ENCODE measurements at places on chromosomes 7 and 10.

- DNase-seq, result no peak
These were observed 398.0 kb downstream of the NXPH1 start for GRCh38 chr7:8831376-8831775.

- no peak for DNase-seq
These were observed at the start of gene DNAJC12 for GRCh38 chr10:67837541-67838314. TSS of gene DNAJC12 (minus strand) at chr10:67838188. CDS start at chr10:67838011, 177 bp downstream.

DNA sequence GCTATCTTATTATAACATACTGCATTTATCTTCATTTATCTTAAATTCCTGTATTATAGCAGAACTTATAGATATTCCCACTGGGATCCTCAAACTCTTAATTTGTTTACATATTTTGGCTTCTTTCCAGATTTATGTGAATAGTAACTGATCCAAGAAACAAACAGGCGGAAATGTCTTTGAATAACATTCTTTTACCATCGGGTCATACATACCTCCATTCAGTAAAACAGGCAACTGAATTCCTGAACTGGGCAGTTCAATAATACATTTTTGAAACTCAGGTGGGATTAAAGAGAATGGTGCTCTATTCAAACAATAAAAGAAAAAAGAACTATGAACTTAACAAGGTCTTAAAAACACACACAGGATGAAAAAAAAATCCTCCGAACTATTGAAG, 337.4 kb downstream of the CRPPA start:
- no peak for DNase-seq

- no peak for DNase-seq
These were observed 159.5 kb upstream of the AGR3 start for GRCh38 chr7:17041324-17041723.

DNA sequence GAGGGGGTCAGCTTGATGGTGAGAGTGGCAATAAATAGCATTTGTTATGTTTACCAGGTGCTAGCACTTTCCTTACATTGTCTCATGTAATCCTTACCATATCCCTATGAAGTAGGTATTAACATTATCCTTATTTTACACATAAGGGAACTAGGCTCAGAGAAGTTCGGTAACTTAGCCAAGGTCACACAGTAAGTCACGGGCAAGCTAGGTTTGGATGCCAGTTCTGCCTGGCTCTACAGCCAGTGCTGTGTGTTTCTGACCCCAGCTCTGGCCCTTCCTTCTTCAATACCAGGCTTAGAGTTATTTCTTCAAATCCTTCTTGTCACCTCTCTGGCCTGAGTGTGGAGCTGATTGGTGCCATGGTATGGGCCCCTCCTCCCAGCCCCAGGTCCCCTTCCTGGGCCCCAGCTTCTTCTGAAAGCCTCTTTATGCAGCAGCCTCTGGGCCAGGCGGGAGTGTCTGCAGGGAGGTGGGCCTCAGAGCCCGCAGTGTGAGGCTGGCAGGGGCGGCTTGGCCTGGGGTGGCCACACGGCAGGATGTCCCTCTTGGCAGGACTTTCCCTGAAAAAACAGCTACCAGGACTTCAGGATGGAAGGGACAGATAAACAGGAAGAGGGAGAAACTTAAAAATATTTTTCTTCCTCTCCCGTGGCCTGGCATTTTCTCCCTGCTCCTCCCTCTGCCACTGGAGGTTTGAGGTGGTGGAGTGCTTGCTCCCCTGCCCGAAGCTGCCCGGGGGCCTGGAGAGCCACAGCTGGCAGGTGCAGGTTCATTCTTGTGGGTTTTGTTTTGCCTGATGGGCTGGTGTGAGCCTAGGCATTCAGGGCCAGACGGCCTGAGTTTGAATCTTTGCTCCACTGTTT, 20.6 kb downstream of the PALD1 start:
- no peak for DNase-seq

Data from anterior cingulate cortex (tissue), 58 donors.